Uterus (tissue), 4 donors: ENCODE measurements at places on chromosomes 3 and 15. TPM values are rescaled to one million over a fixed set of nuclear protein-coding genes. Genes with fewer than 3 reads are reported as not detected.
A peak's percentile ranks its signal among the peaks of the same experiment; 100 is the strongest.

Gene ADAMTS9
- 197 TPM for total RNA-seq

Gene CAMP
- total RNA-seq = not detected

Gene SEC22C
- 82.6 TPM for total RNA-seq

Gene TMCO5A
- not detected for total RNA-seq

Gene C15orf61
- total RNA-seq = 6.2 TPM

Gene B3GALNT1
- total RNA-seq = 0.77 TPM

Gene SENP7
- total RNA-seq = 45.2 TPM

Gene FMN1
- total RNA-seq = 6.2 TPM

Gene MESP1
- total RNA-seq = not detected

Gene CPNE9
- total RNA-seq = not detected

Gene ECT2
- total RNA-seq = 2.6 TPM

Gene QTRT2
- total RNA-seq = 31.2 TPM

Gene NPAP1
- total RNA-seq = not detected

Gene SRGAP3
- 3.8 TPM for total RNA-seq

DNA sequence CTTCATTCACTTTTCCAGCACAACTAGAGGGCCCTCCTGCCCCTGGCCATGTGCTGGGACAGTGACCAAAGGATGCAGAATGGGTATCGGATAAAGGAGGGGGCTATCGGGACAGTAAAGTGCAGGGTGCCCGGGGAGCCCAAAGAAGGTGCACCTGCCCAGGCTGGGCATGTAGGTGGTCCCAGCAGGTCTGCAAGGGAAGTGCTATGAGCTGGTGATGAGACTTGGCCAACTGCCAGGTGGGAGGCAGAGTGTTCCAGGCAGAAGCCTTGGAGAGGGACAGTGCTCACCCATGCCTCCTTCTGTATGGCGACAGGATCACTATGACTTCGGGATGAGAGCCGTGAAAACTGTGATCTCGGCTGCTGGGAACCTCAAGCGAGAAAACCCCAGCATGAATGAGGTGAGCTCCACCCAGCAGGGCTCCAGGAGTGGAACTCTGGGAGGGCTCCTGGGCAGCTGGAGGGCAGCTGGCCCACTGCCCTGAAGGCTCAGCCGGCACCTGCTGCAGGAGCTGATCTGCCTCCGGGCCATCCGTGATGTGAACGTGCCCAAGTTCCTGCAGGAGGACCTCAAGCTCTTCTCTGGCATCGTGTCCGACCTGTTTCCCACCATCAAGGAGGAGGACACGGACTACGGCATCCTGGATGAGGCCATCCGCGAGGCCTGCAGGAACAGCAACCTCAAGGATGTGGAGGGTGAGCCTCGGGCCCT lies 48.4 kb downstream of the DNAH1 start:
- no peak for DNase-seq

DNA sequence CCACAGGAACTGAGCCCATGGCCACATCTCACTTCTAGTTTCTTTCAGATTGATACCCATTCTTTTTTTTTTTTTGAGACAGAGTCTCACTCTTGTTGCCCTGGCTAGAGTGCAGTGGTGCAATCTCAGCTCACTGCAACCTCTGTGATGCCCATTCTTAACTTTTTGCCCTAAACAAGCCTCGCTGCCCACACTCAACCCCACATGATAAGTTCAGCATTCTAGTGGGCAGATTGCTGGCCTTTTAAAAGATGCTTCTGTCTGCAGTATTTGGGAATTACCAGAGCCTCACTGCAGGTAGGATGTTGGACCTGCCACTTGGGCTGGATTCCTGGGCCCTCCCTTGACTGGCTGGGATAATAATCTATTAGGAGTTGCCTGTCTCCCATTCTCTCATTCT lies 51.0 kb downstream of the TRANK1 start:
- DNase-seq = no peak

DNA sequence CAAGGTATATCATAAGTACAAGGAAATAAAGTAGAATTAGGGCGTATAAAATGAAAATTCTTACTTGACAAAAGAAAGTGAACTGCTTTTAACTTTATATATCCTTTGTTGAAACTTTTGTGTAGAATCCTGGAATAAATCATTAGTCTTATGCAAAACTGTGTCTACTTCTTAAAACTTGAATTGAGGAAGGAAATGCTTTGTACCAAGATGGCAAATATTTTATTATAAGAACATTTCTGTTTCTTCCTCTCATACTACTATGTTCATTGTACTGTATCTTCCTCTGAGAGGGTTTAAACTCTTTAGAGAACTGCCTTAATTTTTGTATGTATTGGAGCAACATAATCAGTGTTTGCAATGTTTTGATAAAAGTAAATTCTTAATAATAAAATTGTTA lies 42.0 kb downstream of the RASA2 start:
- no peak for DNase-seq

DNA sequence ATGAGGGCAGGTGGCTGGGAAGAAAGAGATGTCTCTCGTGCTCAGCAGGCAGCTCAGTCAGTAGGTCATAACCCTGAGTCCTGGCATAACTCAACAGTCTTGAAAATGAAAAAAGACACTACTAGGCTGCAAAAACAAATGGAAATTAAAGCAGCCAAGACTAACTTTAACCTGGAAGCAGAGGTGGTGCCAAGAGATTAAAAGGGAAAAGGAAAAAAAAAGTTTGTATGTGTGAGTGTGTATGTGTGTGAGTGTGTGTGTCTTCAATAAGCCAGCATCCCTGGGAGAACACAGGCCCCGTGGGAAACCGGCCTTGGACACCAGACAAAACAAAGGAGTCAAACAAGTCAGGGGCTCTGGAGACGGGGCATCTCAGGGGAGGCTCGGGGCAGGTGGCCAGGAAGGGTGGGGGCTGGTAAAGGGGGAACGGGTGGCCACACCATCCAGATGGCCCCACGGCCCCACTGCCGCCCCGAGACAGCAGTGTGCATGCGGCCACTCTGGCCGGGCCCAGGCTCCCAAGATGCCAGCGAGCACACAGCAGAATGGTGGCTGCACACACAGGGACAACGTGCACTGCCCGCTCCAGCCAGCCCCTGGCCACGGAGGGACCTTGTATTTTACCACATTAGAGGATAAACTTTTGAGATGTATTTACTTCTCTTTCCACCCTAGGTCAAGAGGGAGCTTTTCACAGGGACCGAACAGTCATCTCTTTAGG lies 23.8 kb downstream of the CYFIP1 start:
- DNase-seq = no peak

DNA sequence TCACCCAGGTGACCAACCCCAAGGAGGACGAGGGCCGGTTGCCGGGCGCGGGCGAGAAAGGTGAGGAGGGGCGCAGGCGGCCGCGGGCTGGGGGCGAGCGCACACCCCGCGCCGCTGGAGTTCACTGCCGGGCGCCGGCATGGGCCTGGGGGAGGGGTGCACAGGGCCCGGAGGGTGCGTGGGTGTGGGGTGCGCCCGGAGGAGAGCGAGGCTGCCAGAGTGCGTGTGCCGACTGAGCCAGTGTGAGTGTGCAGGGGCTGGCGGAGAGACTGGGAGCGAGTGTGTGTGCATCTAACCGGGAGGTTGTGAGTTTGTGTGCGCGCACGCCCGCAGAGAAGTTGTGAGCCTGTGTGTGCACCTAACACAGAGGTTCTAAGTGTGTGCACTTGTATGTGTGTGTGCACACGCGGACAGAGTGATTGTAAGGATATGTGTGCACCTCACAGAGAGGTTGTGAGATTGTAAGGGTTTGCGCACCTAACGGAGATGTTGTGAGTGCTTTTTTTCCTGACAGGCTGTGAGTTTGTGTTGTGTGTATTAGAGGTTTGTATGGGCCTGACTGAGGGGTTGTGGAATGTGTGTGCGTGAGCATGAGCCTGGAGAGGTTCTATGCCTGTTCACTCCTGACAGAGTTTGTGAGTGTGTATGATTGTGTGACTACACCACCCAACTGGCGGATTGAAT lies 681 bp downstream of the CTDSPL start:
- peak; percentile 55 for DNase-seq

DNA sequence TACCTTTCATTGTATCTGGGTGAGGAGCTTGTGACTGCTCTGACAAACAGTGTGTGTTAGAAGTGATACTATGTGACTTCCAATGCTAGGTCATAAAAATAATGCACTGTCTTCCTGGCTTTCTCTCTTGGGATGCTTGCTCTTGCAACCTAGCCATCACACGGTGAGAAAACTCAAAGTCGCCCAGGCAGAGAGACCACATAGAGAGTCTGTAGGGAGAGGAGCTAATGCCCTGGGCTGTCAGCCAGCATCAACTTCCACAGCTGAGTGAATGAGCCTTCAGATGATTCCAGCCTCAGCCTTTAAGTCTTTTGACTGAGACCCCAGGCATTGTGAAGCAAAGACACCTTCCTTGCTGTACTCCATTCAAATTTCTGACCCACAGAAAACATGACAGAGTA lies 220.6 kb upstream of the SGO1 start:
- DNase-seq = no peak

- DNase-seq = no peak
These were observed 45.4 kb upstream of the THBS1 start for GRCh38 chr15:39535466-39535865.

GRCh38 chr15:49424954-49425353 lies 1.9 kb downstream of the FGF7 start:
- no peak for DNase-seq

DNA sequence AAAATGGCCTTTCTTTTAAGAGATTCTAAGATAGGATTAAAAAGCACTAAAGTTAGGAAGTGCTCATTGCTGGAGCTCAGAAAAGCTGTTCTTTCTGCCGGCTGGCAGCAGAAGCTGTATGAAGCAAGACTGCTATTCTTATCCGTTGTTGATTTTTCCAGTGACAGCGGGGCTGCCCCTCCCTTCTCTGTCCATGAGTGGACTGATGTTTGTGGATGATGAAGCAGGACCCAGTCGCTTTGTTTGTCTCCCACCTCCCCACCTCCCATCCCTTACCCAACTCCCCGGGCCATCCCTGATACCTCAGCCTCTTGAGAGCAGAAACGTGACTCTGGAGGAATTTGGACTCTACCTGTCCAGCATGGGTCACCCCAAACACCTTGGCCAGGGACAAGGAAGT lies 10.3 kb upstream of the MUSTN1 start:
- peak; percentile 55 for DNase-seq

- no peak for DNase-seq
These were observed 80.4 kb downstream of the RARB start for GRCh38 chr3:25508433-25508832.

GRCh38 chr15:38479266-38479665 lies 25.3 kb downstream of the FAM98B start:
- DNase-seq = no peak

- DNase-seq = peak; percentile 17
These were observed 76.0 kb downstream of the PTPRG start for GRCh38 chr3:61637088-61638051.

DNA sequence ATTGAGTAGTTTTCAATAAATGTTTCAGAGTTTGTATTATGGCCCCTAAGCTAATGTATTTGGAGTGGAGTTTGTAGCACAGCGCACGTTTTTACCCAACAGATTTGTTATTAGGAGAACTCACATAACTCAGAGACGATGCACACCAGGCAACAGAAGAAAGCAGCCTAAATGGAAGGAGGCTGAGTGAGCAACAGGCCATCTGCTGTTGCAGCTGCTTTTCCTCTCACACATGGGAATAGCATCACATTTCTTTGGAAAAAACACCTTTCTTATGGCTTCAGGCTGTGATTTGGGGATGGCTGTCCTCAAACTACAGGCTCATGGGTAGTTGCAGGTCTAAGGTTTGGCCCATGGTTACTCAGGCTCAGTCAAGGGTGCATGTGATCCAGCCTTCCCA lies 469.3 kb upstream of the MCTP2 start:
- no peak for DNase-seq

DNA sequence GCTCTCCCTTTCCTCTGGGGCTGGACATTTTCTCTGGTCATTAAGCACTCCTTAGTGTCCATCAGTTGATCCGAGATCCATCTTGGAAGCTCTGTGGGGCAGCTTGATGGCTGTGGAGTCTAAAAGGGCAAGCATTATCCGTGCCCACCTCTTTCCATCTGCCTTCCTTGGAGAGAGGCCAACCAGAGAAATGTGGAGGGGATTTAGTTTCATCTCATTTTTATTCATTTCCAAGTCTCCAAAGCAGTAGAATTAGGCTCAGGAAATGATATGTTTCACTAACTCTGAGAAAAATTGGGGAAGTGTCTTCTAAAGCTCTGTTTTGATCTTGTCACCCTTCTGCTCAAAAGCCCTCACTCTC lies 95.9 kb upstream of the KLHL25 start:
- DNase-seq = no peak

- no peak for DNase-seq
These were observed 62.2 kb upstream of the CTSH start for GRCh38 chr15:79007066-79007465.

GRCh38 chr15:100134089-100134583 lies 207.6 kb downstream of the ADAMTS17 start:
- DNase-seq = no peak
